ENCODE measurements at places on chromosomes 3 and 15.

DNA sequence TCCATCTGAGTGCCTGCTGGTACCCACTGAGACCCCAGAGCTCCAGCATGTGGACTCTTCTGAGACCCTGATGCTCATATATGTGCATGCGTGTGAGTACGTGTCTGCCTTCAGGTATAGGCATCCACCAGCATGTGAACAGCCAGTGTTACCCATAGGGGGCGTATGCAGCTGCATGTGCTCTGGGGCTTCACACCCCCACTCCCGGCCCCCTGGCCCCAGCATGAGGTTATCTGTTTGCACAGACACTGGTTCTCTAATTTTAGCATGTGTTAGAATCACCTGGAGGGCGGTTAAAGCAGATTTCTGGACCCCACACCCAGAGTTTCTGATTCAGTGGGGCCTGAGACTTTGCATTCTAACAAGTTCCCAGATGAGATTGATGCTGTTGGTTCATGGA, 824 bp upstream of the CILP start:
- no peak for DNase-seq

- no peak for DNase-seq
These were observed 18.0 kb upstream of the ARNT2 start for GRCh38 chr15:80386151-80386550.

DNA sequence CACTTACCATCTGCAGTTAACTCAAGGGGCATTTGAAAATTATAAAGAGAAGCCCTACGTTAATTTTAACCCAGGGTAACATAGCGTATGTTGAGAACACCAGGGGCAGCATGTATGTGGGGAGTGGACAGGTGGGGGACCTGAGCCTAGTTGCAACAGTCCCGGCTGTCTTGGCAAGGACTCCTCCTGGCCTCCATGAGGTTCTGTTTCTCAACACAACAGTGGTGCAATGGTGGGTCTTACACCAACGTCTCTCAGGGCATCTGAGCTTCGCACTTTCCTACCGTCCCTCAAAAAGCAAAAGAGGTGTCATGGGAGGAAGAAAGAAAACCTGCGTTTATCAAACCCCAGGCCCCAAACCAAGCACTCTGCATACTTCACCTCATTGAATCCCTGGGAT, 50.6 kb downstream of the MGLL start:
- DNase-seq, result no peak

- peak; percentile 35 for DNase-seq
These were observed 46.8 kb downstream of the CYP11A1 start for GRCh38 chr15:74320352-74321247.

- DNase-seq, result no peak
These were observed 49.2 kb downstream of the LDHAL6B start for GRCh38 chr15:59255680-59256336.
